ENCODE measurements at places on chromosomes 12 and 14.

- DNase-seq = peak; percentile 49
These were observed 69.4 kb upstream of the ACTN1 start for GRCh38 chr14:69048456-69048855.

DNA sequence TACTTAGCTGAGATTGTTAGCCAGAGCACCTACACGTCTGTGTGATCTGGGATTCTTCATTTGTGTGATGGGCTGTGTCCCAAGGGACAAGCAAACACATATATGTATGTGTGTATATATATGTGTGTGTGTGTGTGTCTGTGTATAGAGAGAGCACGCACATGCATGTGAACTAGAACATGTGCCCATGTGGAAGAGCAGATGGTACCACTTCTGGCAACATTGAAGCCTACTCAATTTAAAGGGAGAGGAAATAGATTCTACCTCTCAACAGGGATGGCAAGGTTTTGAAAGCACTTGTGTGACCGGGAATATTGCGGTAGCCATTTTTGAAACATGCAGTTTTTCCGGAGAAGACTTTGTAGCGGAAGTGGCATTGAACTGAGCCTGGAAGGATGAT is 1.4 kb downstream of the TOMM20L start:
- DNase-seq = peak; percentile 26

GRCh38 chr12:57904426-57904825 is 36.9 kb upstream of the ATP23 start:
- DNase-seq = no peak

DNA sequence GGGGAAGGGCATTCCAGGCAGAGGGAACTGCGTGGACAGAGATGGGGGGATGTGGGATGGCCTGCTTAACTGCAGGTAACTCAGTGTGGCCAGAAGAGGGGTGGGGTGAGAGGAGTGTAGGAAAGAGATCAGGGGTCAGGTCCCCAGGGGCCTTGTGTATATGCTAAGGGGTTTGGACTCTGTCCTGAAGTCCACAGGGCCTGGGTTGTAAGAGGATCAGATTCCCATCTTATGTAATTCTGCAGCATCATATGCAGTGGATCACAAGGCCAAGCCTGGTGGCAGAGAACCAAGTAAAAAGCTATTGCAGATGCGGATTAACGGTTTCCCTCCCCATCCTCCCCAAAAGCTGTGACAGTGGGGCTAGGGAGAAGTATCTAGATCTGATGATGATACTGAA is 8.7 kb downstream of the TCTN1 start:
- DNase-seq = no peak

GRCh38 chr12:104357421-104357952 is 53.9 kb downstream of the EID3 start:
- no peak for DNase-seq

GRCh38 chr14:103348154-103348553 is 14.1 kb downstream of the EIF5 start:
- DNase-seq = no peak

DNA sequence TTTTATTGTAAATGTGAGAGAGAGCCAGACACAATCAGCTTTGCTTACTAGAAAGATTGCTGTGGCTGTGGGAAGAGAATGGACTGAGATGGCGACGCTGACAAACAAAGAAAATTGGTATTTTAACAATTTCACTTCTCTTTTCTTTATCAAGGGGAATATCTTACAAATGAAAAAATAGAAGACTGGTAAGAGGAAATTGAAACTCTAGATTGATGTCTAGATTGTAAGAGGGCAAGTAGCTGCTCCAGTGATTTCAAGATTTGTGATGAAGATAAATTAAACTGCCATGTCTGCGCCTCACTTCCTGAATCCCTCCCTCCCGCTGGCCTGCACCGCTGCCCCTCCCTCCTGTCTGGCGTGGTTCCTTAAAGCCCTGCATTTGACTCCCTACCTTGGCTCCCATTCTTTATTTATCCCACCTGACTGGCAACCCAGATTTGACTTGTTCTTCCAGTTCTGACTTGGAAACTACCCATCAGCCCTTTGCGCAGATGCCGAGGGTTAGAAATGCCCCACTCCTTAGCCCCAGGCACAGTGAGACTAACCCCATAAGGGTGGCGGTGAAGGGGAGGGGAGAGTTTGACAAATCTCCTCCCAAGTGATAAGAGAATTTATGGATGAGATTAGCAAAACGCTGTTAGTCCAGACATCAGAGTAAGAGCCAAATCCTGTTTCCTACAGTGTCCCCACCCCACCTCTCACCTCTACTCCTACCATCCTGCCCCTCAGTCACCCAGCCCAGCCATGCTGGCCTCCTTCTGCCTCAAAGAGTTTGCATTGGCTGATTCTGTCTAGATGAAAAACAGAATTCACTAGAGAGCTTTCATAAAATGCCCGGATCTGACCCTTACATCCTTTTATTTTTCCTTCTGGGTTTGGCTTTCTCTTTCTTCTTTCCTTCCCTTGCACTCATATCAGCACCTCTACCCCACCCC is 125.3 kb upstream of the ATF7IP start:
- DNase-seq = no peak

DNA sequence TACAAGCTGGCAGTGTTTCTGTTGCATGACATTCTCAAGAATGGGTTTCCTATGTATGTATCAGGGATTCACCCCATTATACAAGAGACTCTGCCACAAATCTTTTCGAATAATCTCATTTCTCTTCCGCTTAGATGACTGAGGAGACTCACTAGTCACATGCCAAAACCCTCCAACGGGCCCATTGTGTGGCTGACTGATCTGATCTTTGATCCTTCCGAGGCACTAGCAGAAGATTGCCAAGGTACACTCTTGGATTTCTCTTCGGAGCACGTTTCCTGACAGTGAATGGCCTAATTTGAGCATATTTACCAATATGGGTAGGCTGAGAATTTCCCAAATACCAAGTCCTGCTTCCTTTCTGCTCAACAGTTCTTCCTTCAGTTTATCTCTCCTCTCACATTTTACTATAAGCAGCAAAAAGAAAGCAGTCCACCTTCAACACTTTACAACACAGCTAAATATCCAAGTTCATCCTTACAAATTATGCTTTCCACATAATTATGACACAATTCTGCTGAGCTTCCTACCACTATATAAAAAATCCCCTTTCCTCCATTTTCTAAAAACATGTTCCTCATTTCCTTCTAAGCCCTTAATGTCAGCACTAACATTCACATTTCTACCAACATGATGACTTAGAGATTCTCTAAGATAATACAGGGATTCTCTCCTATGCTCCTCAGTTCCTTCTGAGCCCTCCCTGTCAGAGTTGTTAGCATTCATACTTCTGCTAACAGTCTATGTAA is 11.0 kb downstream of the PRPH start:
- no peak for DNase-seq

DNA sequence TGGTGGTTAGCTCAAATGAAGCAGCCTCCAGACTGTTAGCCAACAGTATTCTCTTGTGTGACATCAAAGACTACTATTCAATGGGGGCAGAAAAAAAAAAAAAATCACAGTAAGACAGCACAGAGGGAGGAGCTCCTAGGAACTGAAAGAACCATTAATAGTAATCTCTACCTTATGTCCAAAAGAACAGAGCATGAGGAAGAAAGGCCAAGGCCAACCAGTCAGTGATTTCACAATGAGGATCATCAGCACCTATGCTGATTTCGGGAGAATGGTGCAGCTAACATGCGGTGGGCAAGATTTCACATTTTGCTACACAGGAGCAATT is 66.3 kb upstream of the SOX5 start:
- no peak for DNase-seq

DNA sequence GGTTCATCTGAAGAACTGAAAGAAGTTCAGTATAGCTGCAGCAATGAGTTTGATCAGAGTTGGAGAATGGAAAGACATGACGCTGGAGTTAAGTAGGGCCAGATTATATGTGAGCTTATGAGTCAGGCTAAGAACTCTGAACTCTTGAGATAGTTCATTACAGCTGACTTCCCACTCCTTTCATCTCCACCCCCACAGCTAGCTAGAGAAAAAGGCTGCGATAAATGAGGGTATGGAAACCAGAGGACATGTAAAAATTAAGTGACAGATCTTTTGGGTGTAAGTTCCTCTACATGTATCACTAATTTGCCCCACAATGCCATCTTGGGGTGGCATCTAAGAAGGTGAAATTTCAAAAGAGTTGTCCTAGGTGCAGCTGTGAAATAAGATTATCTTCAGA is 28.6 kb downstream of the PYM1 start:
- DNase-seq = no peak

GRCh38 chr14:65370801-65371248 is 41.7 kb upstream of the FUT8 start:
- no peak for DNase-seq

GRCh38 chr14:103966631-103967030 is 24.3 kb upstream of the RD3L start:
- DNase-seq = no peak

DNA sequence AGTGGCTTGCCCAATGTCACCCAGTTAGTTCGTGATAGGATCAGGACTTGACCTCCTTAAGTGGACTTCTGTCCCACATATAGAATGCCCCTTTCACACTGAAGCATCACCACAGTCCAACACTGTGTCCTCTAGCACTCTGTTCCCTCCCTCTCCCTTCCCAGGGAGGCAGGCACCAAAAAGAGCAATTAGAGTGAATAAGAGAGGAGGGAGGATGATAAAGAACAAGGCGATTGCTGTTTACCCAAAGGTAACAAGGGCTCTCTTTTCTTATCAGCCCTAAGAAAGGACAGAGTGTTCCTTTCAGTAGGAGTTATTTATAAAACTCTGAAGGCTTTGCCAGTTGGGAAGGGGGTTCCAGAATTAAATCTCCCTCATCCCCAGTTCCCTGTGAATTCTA is 192.7 kb upstream of the ATP2B1 start:
- no peak for DNase-seq

DNA sequence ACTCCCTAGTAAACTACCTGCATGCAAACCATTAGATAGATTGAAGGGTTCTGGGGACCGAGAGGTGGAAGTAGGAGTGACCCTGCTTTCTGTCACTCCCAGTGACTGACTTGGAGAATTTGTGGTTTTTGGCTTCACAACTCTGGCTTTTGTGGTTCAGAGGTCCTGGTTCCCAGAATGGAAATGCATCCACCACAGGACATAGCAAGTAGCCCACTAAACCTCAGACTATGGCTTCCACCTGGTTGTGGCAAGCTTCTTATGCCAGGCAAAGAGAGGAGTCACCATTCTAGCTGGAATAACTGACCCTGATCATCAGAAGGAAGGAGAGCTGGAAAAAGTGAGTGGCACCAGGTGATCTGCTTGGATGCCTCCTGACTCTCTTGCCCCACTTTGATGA is 162.4 kb upstream of the TMEM260 start:
- no peak for DNase-seq

- no peak for DNase-seq
These were observed 61.1 kb downstream of the RPS6KA5 start for GRCh38 chr14:90999299-90999698.

DNA sequence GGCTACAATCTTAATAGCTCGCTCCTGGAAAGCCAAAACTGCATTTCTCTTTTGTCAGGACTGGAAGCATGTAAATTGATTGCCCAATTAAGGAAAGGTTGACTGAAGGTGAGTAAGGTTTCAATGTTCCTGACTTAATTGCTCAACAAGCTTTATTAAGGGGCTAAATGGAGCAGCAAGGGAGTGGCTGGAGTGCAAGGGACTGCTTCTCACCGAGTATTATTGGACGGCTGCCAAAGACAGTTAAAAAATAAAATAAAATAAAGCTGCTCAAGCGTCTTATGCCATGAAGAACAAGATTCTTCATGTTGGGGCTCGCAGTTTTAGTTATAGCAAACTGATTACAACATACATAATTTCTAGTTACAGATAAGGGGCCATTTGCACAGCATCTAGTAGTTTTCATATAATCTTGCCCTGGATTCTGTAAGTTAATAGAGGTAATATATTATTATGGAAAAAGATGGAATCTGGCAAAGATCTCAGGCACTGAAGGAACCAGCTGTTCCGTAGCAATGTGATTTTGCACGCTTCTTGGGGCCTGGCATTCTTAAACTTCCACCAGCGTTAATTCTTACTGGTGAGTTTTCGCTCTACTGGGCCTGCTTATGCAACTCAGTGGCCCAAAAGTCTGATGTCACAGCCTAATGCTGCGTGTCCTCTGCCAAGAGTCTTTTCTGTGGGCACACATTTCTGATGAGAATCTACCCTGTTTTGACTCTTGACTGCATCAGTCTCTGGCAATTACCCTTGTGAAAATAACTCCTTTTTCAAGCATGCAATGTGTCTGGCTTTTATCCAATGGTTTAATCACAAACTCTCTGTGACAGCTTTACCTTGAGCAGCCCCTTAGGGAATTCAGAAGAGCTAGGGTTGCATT is 108.5 kb downstream of the SLC38A1 start:
- DNase-seq = peak; percentile 93

- no peak for DNase-seq
These were observed 11.6 kb downstream of the OTX2 start for GRCh38 chr14:56798447-56799342.

GRCh38 chr14:90924621-90925340 is 108.6 kb upstream of the TTC7B start:
- no peak for DNase-seq

DNA sequence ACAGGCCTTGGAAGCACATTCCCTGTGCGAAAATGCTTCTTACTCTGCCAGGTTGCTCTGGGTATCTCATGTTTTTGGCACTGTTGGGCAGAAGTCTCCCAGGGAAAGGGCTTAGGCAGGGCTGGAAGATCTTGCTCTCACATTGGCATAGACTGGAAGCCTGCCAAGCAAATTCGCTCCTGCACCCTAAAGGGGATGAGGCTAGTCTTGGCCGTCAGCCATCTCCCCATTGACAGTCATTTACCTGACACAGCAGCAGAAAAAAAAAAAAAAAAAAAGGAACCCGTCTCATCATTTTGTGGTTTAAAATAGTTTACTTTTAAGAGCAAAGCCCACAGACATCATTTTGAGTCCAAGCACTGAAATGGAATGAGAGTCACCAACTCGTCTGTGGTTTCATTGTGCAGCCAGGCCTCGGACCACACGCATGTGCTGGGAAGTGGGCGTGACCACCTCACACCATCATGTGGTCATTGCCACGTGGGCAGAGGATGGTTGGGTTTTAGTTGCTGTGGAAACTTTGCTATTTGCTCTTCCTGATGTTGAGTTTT is 84.8 kb downstream of the NRXN3 start:
- peak; percentile 87 for DNase-seq

DNA sequence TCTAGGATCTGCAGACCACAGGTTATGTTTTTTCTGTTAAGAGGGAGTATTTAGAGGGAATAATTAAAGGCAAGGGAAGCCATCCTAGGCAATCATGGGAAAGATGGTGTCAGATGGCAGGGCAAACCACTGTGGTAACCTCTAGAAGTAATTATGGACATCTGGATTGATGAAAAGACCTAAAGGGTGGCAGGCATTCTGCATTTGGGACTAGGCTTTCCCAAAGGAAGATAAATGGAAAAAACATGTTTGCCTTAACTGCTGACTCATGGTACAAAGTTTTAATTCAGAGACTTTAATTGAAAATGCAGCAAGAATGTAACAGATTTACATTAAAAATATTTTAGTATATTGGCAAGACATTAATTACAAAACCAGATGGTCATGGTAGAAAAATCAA is 88.1 kb downstream of the TMEM30B start:
- DNase-seq = peak; percentile 78
